ENCODE measurements at places on chromosomes 7 and 10.
A peak's percentile ranks its signal among the peaks of the same experiment; 100 is the strongest.

DNA sequence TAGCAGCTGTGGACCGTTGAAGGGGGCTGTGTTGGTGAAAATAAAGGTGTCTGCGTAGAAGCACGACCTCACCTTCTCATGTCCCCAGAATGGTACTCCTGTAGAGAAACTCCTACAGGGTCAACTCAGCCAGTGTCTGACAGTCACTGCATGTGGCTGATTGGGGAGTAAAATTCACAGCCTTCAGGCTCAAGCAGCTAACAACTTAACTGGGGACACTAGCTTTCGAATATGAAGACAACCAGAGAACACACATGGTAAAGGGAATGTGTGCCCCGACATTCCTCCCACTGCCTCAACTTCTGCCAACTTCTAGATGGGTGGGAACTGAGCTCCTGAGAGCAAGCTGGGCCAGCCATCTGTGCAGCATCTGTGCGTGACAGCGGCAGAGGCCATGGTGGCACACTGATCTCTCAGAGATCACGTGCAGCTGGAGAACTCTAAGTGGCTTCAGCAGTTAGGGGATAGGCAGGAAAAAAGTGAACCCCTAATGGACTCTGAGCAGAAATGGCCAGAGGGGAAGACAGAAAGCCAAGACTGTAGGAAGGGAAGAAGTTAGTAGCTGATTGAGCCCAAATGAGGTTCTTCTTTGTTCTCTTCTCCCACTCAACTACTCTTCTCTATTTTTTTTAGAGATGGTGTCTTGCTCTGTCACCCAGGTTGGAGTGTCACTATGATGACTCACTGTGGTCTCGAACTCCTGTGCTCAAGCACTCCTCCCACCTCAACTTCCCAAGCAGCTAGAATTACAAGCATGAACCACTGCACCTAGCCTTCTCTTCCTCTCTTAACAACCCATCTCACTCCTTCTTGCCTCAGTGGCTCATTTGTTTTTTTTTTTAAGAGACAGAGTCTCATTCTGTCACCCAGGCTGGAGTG lies 280.8 kb downstream of the ZEB1 start:
- peak; percentile 4 for DNase-seq

GRCh38 chr7:93830141-93830925 lies 60.2 kb downstream of the TFPI2 start:
- no peak for DNase-seq

- DNase-seq: no peak
Measured at GRCh38 chr7:87982116-87982515, 48.1 kb downstream of the ADAM22 start.

GRCh38 chr7:27697861-27698430 lies 35.3 kb upstream of the HIBADH start:
- no peak for DNase-seq

DNA sequence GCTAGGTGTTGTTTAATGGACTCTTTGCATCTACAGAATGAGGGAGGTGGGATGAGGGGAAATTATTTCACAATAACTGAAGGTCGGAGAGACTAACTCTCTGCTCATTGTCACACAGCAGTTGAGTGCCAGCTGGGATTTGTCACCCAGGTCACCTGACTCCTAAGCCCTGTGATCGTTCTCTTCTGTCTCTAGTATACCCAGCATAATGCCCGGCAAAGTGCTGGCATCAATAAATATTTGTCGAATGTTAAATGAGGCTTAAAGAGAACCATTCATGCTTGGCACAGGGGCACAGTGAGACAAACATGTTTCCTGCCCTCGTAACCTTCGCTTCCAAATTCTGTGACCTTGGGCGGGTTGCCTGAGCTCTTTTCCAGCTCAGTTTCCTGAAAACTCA lies 70.8 kb downstream of the TCF7L2 start:
- no peak for DNase-seq

- no peak for DNase-seq
Measured at GRCh38 chr10:124249196-124249595, 155.8 kb upstream of the CHST15 start.

DNA sequence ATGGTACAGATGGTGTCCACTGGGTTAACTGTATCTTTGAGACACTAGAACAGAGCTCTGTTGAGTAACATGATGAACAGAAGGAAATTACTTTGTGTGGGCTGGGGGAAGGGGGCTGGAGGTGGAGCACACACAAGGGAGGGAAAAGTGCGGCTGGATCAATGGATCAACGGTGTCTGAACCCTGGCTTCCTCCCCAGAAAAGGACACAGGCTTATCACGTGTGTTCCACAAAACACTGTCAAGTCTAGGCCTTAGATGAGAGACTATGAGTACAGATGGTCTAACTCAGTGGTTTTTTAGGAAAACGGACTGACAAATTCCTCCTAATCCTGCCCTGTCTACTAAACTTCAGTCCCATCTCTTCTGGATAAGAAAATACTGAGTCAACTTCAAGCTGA lies 27.8 kb downstream of the HSPB1 start:
- DNase-seq: no peak

- DNase-seq: no peak
Measured at GRCh38 chr7:80039251-80039884, 95.3 kb upstream of the GNAI1 start.

GRCh38 chr7:16298221-16298620 lies 123.1 kb downstream of the CRPPA start:
- DNase-seq: no peak

GRCh38 chr7:80618096-80618495 lies 20.3 kb upstream of the CD36 start:
- DNase-seq: no peak

- DNase-seq: no peak
Measured at GRCh38 chr10:121787169-121787568, 140.7 kb downstream of the ATE1 start.

DNA sequence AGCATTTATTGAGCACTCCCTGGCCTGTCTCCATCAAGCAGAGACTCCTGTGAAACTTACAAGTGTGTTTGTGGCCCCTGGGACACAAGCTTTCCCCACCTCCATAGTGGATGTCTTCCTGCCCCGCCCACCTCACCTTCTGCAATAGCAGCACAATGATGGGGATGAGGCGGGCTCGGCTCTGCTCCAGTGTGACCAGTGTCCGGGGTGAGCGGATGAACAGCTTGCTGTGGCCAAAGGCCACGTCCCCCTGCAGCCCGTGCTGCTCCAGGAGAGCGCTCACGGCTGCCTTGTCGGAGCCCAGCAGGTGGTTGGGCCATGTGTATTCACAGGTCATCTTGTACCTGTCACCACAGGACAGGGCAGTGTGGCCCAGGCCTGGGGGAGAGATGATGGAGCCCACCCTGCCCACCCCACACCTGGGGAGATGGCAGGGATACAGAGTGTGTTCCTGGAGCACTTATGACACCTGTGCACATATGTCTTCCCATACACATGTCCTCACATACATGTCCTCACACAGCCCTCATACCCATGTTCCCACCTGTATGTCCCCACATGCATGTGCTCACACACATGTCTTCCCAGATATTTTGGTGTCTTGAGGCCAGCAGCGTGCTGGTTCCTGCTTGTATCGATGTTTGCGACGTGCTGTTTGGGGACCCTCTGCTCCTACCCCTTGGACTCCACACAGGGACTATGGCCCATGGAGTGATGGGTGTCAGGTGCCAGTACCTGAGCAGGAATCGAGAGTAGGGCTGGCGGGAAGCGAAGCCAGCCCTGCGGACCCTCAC lies 12.7 kb downstream of the MYO1G start:
- peak; percentile 21 for DNase-seq

DNA sequence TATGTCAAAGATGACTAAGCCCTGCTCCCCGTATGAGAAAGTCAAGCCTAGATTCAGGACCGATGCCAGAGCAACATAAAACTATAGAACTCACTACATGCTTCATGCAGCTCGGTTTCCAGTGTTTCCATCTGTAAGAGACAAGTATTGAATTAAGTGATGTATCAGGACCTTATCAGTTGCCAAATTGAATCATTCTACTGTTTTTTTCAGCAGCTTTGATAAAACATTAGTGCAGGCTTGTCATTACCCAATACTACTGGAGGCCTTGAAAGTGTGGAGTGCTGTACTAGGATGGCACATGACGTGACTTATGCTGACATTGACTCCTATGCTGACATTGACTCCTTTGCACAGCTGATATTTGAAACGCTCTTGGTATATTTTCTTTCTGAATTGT lies 10.8 kb upstream of the NRP1 start:
- no peak for DNase-seq

- DNase-seq: no peak
Measured at GRCh38 chr7:96205665-96206064, 116.2 kb downstream of the SLC25A13 start.

GRCh38 chr7:41058986-41059741 lies 643.7 kb downstream of the INHBA start:
- DNase-seq: peak; percentile 79

DNA sequence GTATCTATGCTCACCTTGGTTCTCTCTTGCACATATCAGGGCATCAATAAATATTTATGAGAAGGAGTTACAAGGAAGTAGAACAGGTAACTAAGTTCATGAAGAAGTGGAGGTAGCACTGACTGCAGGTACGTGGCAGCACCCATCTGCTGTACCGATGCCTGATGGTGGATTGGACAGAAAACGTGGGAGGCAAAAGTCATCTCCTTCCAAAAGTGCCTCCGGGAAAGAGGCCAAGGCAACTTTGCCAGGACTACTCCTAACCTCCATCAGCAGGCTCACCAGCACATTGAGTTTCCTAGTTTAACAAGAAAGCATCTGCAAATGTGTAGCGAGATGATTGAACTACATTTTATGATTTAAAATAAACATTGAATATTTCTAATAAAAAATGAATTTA lies 248.8 kb downstream of the ANKRD7 start:
- DNase-seq: no peak

DNA sequence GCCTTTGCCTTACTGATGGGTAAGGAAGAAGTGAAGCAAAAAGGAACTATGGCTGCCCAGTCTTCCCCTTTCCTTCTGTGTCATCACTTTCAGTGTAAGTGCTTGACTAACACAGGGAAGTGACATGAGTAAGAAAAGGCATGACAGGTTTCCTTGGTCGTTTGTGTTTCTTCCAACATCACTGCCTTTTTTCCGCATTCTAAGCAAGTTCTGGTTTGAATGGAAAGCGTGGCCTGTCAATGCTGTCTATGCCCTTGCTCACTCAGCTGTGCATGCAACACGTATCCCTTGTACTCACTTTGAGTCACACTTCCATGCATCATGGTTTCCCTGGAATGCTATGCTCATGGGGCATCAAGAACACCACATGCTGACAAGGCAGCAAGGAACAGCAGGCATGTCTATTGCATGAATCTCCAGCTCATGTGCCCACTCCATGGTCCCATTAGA lies 111.8 kb downstream of the OAT start:
- DNase-seq: no peak

- DNase-seq: peak; percentile 53
Measured at GRCh38 chr7:73839743-73840714, 2.3 kb downstream of the METTL27 start.

GRCh38 chr7:28068811-28069216 lies 111.8 kb downstream of the JAZF1 start:
- no peak for DNase-seq

GRCh38 chr10:127797339-127797738 lies 60.4 kb downstream of the FOXI2 start:
- DNase-seq: peak; percentile 51

DNA sequence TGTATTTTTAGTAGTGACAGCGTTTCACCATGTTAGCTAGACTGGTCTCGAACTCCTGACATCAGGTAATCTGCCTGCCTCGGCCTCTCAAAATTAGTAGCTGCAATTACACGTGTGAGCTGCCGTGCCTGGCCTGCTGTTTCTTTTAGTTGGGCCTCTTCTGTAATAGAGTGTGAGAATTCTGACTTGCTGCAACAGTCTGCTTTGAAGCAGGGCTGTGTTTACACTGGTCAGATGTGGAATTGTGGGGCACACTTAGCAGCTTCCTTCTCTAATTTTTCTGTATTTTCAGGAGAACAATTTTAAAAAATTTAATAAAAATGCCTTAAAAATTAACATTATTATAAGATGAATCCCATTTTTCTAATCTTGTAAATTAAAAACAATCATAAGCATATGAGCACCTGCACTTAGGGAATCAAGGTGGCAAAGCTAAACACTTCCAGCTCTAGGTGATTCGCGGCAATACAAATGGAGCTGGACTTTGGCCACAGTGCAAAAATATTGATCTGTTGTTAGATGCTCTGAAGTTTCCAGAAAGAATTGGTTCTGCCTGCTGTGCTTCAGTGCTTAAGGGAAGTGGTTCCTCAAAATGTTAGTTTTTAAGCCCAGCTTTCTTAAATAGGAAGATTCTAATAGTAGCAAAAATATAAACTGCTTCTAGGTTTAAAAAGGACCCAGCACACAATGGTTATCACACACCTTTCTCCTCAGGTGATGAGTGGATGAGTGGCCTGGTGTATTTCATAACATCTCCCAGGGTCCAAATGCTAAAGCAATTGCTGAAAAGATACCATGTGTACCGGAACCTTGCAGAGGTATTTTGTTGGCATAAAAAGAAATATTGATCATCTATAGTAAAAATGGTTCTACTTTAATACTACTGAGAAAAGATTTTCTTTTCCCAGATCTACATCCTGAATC lies 63.5 kb upstream of the ATRNL1 start:
- no peak for DNase-seq

GRCh38 chr7:81691199-81691821 lies 78.5 kb downstream of the HGF start:
- DNase-seq: no peak

DNA sequence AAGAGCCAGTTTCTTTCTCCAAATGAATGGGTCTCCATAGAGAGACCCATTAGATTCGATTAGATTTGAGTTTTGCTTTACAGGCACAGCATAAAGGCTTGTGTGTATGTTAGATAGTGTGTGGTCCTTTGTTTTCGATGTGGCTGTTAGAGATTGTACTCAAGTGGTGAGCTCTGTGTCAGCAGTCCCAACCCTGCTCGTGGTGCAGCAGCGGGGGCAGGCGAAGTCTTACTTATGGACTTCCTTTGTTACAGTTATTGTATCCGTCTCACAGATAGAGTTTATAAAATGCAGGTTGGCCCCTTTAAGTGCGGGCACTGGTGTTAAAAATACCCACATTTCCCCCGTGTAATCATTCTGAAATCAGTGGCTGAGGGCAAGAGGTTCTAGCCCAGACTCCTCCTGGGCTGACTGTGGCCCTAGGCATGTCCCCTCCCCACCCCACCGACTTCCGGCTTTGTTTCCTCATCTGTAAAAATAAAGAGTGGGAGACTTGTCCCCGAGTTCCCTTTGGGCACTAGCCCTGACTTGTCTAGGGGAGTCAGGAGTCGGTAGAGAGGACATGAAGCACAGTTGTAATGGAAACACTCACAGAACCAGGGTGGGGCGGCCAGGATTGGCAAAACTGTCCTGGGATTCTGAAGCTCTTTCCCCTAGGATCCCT lies 28.6 kb downstream of the MTURN start:
- no peak for DNase-seq

DNA sequence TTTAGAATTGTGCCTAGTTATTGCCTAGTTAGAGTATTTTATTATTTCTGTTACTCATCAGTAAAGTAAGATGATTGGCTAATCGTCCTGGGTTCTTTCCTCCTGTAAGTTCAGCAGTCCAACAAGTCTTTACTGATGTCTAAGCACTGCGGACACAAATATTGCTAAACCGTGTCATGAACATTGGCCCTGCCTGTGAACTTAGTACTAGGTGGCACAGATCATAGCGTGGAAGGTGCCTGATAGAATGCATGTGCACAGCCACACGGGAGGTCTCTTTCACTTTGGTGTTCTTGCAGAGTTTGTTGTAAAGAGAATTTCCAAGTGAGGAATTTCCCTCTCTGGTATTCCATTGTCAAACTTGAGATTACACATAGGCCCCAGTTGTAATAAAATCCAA lies 38.0 kb downstream of the RBM33 start:
- no peak for DNase-seq

- no peak for DNase-seq
Measured at GRCh38 chr7:15219758-15220157, 317.2 kb upstream of the DGKB start.

- no peak for DNase-seq
Measured at GRCh38 chr7:124106575-124106974, 73.7 kb upstream of the TMEM229A start.
